Psoas muscle (tissue), 8 donors: ENCODE measurements at places on chromosomes 3 and 15. TPM values are rescaled to one million over a fixed set of nuclear protein-coding genes. Genes with fewer than 3 reads are reported as not detected.

- H3K4me1 ChIP-seq = peaks cover 27% of the 10 kb centered on the region
- H3K36me3 ChIP-seq = no peaks in the 10 kb centered on the region
- H3K27ac ChIP-seq = peak overlapping the region; percentile 4
- H3K27me3 ChIP-seq = no peaks in the 10 kb centered on the region
Measured at GRCh38 chr3:195080125-195080524, 190.8 kb downstream of the XXYLT1 start.

DNA sequence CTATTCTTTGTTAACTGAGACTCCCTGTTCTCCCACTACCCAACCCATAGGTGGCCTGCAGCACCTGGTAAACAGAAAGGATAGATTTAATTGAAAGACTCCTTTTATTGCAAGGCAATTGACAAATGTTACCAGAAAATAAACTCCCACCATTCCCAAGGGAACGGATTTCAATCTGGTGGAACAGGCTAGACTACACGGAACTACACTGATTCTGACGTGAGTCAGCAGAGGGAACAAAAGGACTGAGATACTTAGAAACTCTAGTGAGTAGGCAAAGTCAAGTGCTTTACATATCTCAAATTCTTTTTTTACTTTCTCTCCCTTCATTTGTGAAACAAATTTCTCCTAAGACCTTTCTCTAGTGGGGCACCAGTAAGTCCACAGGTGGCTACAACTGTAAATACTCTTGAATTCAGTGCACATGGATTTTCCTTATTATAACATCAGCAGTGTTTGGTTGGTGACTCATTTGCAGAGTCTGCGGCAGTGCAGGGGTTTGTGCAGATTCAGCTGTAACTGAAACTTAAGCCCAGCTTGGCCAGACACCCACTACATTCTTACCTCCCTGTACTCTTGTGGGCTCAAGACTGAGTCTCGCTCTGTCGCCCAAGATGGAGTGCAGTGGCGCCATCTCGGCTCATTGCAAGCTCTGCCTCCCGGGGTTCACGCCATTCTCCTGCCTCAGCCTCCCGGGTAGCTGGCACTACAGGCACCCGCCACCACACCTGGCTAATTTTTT, 34.3 kb upstream of the PLSCR2 start:
- H3K36me3 ChIP-seq = no peaks in the 10 kb centered on the region
- DNase-seq = no peak
- H3K27ac ChIP-seq = no peak overlapping the region
- H3K4me3 ChIP-seq = no peak overlapping the region

DNA sequence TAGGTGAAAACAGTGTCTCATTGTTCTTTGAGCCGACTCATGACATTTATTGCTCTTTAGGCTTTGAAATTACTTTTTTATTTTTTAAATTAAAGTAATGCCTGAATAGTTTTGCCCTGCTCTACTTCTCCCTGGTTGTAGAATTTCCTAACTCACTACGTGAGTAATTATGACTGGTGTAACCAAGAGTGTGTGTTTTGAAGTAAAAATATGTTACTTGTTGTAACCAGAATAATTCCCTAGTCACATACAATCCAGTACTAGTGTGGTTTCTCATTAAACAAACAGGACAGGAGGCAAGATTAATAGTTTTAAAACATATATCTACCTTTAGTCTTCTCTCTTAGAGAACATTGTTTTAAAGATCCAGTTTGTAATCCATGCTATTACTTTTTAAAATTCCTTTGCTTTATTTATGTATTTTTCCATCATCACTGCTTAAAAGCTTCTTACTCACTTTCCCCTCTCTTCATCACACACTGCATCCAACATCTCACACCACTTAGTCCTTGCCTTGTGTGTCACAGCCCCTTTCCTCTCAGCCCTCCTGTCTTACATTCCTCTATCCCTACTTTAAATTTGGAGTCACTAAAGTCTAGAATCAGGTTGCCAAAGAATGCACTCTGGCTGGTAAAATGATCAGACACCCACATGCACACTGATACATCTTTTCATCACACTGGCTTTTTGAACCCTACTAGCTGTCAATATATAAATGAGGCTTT, 219.7 kb downstream of the WNT5A start:
- H3K27me3 ChIP-seq = no peaks in the 10 kb centered on the region
- H3K36me3 ChIP-seq = no peaks in the 10 kb centered on the region
- H3K4me3 ChIP-seq = no peak overlapping the region
- H3K27ac ChIP-seq = no peak overlapping the region
- no peaks in the 10 kb centered on the region for H3K4me1 ChIP-seq

DNA sequence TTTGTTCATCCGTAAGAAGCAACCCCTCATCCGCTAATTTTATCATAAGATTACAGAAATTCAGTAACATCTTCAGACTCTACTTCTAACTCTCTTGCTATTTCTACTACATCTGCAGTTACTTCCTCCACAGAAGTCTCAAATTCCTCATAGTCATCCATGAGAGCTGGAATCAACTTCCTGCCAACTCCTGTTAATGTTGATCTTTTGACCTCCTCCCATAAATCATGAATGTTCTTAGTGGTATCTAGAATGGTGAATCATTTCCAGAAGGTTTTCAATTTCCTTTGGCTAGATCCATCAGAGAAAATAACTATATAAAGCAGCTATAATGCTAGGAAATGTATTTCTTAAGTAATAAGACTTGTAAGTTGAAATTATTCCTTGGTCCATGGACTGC, 115.1 kb downstream of the TAFA4 start:
- no peak overlapping the region for H3K4me3 ChIP-seq
- no peak for DNase-seq
- H3K27me3 ChIP-seq = no peaks in the 10 kb centered on the region
- H3K4me1 ChIP-seq = no peaks in the 10 kb centered on the region
- H3K27ac ChIP-seq = no peak overlapping the region

DNA sequence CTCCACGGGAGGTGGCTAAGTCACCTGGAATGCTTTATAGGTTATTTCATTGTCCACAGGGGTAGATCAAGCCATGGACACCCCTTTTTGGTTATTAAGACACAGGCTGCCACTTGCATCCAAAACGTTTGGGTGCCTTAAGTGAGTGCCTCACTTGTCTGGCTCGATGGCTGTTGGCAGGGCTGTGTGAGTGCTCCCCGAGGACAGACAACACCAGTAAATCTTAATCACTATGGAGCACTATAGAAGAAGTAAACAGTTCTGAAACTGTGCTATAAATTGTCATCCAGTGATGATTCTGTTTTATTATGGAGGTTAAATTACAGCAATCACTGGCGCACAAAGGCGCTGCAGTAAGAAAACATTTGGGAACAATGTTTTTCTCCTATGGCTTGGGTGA, 215.5 kb downstream of the CACNA2D3 start:
- H3K27me3 ChIP-seq = no peaks in the 10 kb centered on the region
- no peak overlapping the region for H3K27ac ChIP-seq
- no peaks in the 10 kb centered on the region for H3K36me3 ChIP-seq
- H3K4me3 ChIP-seq = no peak overlapping the region

DNA sequence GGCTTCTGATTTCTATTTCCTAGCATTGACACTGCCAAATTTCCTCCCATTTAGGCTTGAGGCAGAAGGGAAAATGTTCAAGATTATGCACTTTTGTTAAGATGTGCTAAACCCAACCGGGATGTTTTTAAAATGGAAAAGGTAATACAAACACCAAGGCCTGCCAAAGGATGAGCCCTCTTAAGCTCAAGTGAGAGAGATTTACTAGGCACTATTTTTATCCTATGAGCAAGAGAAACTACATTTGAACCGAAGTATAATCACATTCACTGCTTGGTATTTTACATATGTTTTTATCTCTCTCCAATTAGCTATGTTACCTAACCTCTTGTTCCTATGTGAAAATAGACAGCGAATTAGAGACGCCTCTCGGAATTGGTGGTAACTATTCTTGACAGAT, 295.8 kb downstream of the GABRB3 start:
- no peak for DNase-seq
- H3K4me3 ChIP-seq = no peak overlapping the region
- no peaks in the 10 kb centered on the region for H3K4me1 ChIP-seq
- no peak overlapping the region for H3K27ac ChIP-seq
- H3K36me3 ChIP-seq = no peaks in the 10 kb centered on the region

- H3K4me1 ChIP-seq = peaks cover 10% of the 10 kb centered on the region
- no peak overlapping the region for H3K4me3 ChIP-seq
- peak overlapping the region; percentile 30 for H3K27ac ChIP-seq
- no peaks in the 10 kb centered on the region for H3K27me3 ChIP-seq
Measured at GRCh38 chr3:188077160-188077799, 76.7 kb upstream of the LPP start.

DNA sequence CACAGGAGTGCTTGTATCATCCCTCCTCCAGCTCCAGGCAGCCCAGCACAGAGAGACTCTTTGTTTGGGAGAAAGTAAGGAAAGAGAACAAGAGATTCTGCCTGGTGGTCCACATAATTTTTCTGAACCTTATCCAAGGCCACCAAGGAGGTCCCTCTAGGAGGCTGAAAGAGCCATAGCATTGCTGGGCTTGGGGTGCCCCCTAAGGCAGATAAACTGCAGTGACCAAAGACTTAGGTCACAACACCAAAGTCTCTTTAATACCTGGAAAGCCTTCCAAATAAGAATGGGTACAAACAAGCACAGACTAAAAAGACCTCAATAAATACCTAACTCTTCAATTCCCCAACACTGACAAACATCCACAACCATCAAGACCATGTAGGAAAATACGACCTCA, 310.2 kb upstream of the PPP2R3A start:
- no peak overlapping the region for H3K27ac ChIP-seq
- no peaks in the 10 kb centered on the region for H3K36me3 ChIP-seq
- DNase-seq = no peak

GRCh38 chr15:80208758-80209734, 43.0 kb downstream of the CTXND1 start:
- H3K36me3 ChIP-seq = no peaks in the 10 kb centered on the region
- H3K4me1 ChIP-seq = peaks cover 15% of the 10 kb centered on the region
- H3K4me3 ChIP-seq = no peak overlapping the region
- no peak overlapping the region for H3K27ac ChIP-seq
- no peaks in the 10 kb centered on the region for H3K27me3 ChIP-seq

The PDE8A gene
- total RNA-seq = 11.7 TPM

The ADAMTS9 gene
- total RNA-seq = 17.3 TPM
